B cell (primary cell): ENCODE measurements at places on chromosomes 13 and 19. TPM values are rescaled to one million over a fixed set of nuclear protein-coding genes. Genes with fewer than 3 reads are reported as not detected.

Gene DCT
- 0.10 and 0.22 TPM in 2 replicates for total RNA-seq

Gene COL5A3
- total RNA-seq = not detected in 2 replicates

Gene TTC9B
- total RNA-seq = not detected in 2 replicates

Gene ZNF493
- total RNA-seq = 79.0 and 85.3 TPM in 2 replicates

DNA sequence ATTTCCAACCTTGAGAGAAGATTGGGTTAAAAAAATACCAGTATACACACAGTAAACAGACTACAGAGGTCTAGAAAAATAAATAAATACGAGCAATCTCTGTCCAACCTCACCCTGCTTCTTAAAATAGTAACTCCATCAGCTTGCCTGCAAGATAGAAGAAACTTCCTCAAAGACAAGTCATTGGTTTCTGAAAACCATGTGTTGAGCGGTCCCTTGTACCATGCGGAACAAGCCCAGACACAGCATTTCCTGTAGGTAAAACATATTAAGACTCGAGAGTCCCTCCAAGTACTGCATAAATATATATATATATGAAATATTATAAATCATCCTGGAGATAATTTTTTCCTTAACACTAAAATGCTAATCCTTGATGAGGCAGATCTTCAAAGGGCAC lies 157.4 kb downstream of the MZT1 start:
- no peak for DNase-seq

DNA sequence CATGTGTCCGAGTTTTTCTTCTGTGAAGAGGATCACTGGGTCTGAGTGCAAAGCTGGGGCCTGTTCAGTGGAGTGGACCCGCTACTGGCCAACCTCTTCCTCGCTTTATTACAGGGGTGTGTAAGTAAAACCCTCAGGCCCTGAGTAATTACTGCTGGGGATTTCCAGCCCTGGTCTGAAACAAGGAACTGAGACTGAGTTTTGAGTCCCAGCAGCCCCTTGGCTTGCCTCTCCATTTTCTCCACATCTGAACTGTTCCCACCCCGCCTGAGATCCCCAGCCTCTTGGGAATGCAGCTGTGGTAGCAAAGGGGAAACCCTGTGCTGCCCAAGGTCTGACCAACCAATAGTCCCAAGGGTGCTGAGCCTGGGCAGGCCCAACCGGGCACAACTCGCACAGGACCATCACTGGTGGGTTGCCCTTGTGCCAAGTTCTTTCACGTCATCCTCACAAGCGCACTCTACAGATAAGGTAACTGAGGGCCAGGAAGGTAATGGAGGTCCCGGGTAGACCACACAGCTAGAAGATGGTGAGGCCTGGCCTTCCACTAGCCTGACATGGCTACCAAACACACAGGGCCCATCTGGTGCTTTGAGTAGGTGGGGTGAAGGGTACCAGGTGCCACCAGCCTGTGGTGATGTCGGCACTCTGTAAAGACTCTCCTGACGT lies 13.7 kb upstream of the SLC35E1 start:
- peak; percentile 92 for DNase-seq
